HepG2 (cell line): ENCODE measurements at places on chromosomes 1 and 21.
A peak's percentile ranks its signal among the peaks of the same experiment; 100 is the strongest.

GRCh38 chr1:60510162-60510561 lies 436.6 kb upstream of the C1orf87 start:
- DNase-seq: no peak

DNA sequence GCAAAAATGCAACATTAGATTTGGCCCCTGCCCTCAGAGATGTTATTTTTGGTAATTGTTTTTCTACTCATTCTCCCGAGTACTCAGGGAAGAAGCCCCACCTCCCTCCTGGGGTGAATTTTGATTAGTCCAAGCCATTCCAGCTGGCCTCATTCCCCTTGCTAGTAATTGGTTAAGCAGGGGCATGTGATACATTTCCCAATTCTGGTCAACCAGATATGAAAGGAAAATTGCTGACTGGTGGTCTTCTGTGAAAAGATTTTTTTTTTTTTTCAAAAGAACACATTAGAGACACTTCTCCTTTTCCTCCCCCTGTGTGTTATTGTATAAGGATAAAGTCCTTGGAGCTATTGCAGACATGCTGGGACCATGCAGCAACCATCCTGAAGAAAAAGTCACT lies 71.1 kb upstream of the AKT3 start:
- no peak for DNase-seq

GRCh38 chr1:206896261-206896660 lies 982 bp upstream of the IL24 start:
- DNase-seq: no peak

- no peak for DNase-seq
Measured at GRCh38 chr21:16071761-16072160, 342.0 kb downstream of the USP25 start.

GRCh38 chr1:119316870-119317416 lies 51.6 kb upstream of the HAO2 start:
- no peak for DNase-seq

- peak; percentile 45 for DNase-seq
Measured at GRCh38 chr1:88061492-88062177, 622.4 kb upstream of the PKN2 start.

DNA sequence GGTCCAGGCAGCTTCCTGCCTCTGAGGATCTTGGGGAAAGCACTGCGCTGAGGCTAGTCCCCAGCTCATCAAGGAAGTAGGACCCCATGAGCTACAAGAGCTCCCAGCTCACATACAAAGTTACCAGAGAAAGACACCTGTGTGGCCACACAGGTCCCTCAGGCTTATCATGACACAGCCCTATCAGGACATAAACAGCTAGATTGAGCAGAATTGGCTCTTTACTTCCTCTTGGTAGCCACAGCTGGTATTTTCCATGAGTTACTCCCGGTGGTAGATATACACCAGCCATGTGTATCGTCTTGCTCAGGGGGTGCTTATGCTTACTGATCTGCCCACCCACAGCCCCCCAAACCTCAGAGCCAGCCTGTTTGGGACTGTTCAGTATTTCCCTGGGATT lies 1.2 kb downstream of the LENEP start:
- no peak for DNase-seq

DNA sequence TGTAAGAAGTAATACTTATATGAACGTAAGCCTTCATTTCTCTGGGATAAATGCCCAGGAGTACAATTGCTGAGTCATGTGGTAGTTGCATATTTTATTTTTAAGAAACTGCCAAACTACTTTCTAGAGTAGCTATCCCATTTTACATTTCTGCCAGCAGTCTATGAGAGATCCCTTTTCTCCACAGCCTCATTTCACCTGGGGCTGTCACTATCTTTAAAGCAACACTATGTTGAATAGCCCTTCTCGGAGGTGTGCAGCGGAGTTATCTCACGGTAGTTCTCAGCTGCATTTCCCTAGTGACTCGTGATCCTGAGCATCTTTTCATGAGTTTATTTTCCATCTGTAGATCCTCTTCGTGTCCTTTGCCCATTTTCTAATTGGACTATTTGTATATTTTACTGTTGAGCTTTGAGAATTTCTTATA lies 93.4 kb downstream of the ADARB1 start:
- no peak for DNase-seq

DNA sequence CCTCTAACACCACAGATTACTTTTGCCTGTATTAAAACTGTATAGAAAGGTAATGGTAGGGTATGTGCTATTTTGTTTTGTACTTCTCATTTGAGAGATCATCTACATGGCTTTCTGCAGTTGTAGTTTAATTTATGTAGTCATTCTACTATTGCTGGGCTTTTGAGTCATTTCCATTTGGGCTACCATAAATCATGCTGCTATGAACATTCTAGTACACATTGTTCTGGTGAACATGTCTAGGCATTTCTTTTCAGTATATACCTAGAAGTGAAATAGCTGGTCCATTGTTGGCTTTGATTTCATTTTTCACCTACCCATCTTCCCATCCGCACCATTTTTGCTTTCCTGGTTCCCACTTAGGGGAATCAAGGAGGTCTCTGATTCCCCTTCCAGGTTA lies 18.7 kb downstream of the EDN2 start:
- DNase-seq: no peak

DNA sequence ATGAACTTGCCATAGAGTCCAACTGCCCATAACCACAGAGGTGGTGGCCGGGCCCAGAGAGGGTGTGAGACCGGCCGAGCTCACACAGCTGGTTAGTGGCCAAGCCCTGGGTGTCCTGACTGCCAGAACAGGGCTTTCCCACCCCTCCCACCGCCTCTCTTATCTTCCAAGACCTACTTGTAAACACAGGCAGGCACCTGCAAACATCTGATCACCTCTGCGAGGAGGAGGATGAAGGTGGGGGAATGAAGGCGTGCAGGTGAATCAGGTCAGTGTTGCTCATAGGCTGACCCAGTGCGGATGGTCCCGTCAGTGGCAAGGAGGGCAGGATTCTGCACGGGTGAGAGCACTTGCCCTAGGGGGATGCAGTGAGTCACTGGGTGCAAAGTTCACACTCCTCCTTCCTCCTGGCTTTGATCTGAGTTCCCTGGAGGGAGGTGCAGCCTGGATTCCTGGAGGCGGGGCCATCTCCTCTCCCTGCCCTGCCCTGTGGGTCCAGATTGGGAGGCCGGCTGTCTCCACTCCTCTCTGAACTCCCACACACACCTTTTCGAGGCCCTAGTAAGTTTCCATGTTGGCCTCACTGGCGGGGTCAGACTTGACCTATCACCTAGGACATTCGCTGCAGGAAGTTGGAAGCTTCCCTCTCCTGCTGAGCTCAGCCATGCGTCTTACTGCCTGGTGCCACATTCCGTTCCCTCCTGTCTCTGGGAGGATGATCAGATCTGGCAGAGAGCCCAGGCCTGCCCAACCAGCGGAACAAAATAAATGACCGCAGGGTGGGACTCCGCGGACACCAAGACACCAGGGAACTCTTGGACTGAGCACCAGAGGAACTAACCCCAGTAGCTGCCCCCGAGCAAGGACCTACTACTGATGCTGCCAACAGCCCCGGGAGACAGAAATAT lies 7.3 kb downstream of the UQCRHL start:
- peak; percentile 98 for DNase-seq

- peak; percentile 18 for DNase-seq
Measured at GRCh38 chr1:36436821-36437220, 13.4 kb downstream of the OSCP1 start.

- no peak for DNase-seq
Measured at GRCh38 chr1:177082855-177083693, 81.4 kb downstream of the ASTN1 start.

GRCh38 chr1:81733480-81733879 lies 67.3 kb upstream of the ADGRL2 start:
- DNase-seq: no peak

DNA sequence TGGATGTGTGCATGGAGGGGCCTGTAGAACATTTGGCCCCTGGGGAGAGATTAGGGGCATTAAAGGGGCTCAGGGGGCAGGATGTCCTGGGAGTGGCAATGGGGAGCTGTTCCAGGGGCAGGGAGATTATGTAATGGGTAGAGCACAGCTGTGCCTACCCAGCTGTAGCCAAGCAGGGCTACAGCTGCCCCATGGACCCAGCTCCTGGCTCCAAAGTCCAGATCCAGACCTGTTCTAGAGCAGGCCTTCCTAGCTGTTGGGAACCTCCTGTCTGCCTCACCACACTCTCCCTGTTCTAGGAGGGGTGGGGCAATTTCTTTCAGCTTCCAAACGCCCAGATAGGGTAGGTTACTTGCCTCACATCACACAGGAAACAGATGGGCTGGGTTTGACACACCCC lies 5.6 kb downstream of the RPS6KA1 start:
- no peak for DNase-seq

GRCh38 chr1:111127923-111128643 lies 11.8 kb downstream of the DRAM2 start:
- no peak for DNase-seq

DNA sequence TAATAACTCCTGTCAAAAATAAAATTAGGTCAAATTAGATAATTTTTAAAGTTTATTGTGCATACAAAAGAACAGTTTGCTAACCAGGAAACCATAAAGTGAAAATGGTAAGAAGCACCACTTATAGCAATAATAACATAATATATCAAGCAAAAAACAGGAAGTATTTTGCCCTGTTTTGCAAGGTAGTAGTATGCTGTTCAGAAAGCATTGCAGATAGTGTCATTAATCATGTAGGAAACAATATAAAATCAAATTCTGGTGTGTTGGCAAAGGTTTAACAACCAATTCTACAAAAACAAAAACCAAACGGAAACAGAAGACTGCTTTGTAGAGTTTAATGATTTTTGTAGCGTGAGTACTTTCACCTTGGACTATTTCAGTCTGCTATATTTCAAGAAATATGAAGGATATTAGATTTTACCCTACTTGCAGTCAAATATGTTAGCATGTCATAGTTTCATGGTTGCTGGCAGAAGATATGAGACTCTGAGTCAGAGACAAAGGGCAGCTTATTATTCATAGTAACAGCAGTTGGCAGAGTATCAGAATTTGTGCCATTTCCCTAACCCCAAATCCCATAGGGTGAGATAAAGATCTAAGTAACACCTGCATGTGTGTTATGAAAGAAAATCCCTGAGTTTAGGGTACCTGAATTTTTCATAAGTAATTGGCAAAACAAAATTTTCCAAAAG lies 729.0 kb upstream of the BRINP3 start:
- no peak for DNase-seq
